ENCODE measurements at places on chromosomes 11 and 22. TPM values are rescaled to one million over a fixed set of nuclear protein-coding genes. Genes with fewer than 3 reads are reported as not detected.

TSG101 gene
- total RNA-seq = 80.5 TPM

C11orf86 gene
- total RNA-seq = not detected

KRTAP5-11 gene
- not detected for total RNA-seq

TIGD3 gene
- 0.56 TPM for total RNA-seq

PRR33 gene
- not detected for total RNA-seq

CRYBA4 gene
- total RNA-seq = not detected

CARD18 gene
- not detected for total RNA-seq

LINC01488 gene
- total RNA-seq = not detected

UVRAG gene
- total RNA-seq = 80.8 TPM

TRPM5 gene
- not detected for total RNA-seq

ANO1 gene
- total RNA-seq = 1.2 TPM

NLRP14 gene
- 0.18 TPM for total RNA-seq

CDC42BPG gene
- 2.6 TPM for total RNA-seq

SLC7A4 gene
- total RNA-seq = 0.95 TPM

KRTAP5-10 gene
- not detected for total RNA-seq

- peak; percentile 52 for DNase-seq
Observed at GRCh38 chr11:46673713-46674462, 26.5 kb downstream of the ARHGAP1 start.

DNA sequence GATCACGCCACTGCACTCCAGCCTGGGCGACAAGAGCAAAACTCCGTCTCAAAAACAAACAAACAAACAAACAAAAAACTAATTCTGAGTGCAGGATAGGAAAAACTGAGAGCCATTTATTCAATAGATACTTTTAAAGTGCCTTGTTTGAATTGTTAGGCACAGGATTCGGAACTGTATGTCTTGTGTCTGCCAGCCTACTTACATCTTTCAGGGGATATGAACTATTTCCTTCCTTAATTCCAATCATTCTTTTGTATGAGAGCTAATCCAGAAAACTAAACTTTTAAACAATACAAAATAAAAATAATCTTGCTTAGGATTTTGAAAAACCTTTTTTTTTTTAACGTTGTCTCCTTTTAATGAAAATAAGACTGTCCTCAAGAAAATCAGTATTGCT lies 12.6 kb downstream of the UVRAG start:
- no peak for DNase-seq

- DNase-seq = peak; percentile 77
Observed at GRCh38 chr22:29311464-29312217, 3.9 kb downstream of the RASL10A start.

- DNase-seq = no peak
Observed at GRCh38 chr22:45319324-45319685, 9.6 kb downstream of the FAM118A start.

GRCh38 chr11:133343951-133344350 lies 188.3 kb downstream of the OPCML start:
- no peak for DNase-seq

DNA sequence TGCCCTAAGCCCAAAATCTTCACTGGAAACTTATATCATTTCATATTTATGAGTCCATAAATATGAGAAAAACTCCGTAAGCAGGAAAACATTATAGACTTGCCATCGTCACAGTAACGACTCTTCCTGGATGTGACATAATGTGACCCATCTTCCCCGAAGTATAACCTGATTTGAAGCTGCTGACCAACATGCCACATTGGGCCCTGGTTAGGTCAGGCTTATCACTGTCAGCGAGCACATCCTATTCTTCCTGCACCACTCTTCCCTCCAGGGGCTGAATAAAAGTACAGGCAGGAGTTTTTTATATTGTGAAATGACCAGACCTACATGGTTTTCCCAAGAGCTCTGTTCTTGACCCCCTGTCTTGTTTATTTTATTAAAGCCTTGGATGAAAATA lies 12.1 kb upstream of the BLID start:
- no peak for DNase-seq

DNA sequence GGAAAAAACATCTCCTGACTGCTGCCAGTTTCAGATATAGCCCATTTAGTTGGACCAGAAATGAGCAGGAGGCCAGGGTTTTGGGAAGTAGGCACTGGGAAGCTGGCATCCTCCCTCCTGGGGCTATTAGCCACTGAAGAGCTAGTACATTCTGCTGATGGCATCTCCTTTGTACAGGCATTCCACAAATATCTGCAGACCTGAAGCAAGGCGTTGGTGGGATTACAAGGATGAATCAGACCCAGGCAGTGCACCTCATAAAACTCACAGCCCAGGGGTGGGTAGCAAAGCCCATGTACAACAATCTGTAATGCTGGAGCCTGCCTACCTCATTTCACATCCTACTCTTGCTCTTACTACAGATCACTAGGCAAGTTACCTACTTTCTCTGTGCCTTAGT lies 27.5 kb upstream of the POU2AF1 start:
- DNase-seq = no peak

DNA sequence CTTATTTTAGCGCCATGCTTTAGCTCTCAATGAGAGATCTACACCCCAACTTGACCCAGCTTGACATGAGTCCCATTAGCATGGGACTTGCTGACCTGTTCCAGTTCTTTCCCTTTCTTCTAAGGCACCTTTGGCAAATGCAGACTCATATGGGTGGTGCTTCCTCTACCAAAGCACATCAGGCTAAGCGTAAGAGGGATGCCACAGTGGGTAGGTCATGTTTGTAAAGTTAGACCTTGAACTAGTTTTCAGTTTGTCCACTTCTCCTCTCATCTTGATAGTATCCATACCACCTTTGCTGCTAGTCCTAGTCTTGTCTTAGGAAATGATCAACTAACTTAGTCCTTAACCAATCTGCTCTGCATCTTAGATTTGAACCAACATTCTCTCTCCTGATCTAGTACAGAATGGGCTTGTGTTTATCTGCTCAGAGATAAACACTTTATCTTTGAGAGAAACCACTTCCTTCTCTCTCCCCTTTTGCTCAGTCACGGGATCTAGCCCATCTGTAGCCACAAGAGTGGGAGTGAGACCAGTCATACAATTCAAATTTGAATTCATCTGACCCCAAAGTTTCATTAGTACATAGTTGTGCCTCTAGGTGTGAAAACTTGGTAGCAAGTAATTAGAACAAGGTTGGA lies 72.1 kb upstream of the CD44 start:
- no peak for DNase-seq

GRCh38 chr11:108818971-108819370 lies 154.1 kb downstream of the DDX10 start:
- no peak for DNase-seq

DNA sequence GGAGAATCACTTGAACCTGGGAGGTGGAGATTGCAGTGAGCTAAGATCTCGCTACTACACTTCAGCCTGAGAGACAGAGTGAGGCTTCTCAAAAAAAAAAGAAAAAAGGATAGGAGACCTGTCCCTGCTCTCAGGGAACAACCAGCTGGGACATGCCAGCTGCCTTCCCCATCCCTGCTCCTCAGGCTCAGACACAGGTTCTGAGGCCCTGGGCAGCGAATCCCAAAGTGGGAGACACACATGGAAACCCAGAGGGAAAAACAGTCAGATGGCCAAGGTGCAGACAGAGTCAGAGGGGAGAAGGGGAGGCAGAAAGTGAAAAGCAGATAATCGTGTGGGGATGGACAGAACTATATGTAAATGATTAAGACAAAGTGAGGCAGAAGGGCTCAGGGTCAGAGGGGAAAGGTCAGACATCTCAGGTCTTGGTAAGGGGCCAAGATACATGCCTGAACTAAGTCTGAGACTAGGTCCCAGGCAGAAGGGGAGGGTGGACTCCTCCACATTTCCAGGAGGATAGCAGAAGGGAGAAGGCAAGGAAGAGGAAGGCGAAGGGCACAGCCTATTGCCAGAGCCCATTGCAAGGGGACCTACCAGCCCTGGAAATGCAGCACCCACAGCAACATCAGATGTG lies 14.2 kb downstream of the STARD10 start:
- DNase-seq = no peak

- no peak for DNase-seq
Observed at GRCh38 chr22:40654522-40655167, 18.1 kb upstream of the MRTFA start.

- no peak for DNase-seq
Observed at GRCh38 chr11:10600570-10601248, 32.2 kb upstream of the LYVE1 start.

DNA sequence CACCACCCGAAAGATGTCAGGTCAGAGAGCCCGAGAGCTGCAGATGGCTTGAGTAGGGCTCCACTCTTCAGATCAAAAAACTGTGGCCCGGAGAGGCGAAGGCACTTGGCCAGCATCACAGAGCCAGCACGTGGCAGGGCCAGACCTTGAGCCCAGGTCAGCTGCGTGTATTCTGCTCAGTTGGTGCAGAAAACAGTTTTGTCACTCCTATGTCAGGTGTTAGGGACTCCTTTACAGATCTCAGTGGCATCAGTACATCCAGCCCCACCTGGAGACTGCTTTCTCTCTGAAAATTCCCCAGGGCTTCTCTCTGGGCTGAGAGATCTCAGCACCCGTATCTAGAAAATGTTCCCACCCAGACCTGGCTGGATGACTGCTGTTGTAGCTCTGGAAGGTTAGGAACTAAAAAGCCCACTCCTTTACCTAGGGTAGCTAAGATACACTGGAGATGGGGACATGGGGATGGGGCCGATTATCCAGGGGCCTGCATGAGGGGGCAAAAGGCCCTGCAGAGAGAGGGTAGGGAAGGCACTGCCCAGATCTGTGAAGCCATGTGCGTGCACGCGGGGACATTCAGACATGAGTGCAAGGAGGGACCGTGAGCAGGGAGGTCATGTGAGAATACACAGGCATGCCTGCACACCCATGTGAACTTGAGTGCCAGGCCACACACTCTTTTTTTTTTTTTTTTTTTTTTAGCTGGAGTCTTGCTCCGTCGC lies 3.4 kb downstream of the APOA1 start:
- peak; percentile 54 for DNase-seq

GRCh38 chr22:46004105-46004866 lies 27.3 kb upstream of the WNT7B start:
- peak; percentile 85 for DNase-seq

GRCh38 chr11:47889714-47890441 lies 41.7 kb upstream of the NUP160 start:
- DNase-seq = no peak

GRCh38 chr11:28727254-28727653 lies 619.1 kb downstream of the METTL15 start:
- DNase-seq = no peak

DNA sequence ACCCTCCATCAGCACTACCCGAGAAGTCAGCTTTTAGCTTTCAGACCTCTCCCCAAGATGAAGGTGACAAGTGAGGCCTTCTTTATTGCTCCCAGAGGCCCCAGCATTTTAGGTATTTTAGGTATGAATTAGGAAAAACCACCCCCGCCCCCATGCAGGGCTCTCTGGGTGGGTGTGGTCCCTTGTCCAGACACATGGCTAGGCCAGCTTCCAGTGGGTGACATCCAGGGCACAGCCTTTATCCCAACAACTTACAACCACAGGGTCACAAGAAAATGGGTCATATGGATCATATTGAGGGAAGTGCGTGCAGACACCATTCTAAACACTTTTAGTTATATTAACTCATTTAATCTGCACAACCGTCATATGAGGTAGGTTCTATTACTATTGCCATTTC lies 42.1 kb downstream of the RIBC2 start:
- no peak for DNase-seq

GRCh38 chr11:35414311-35414710 lies 5.0 kb downstream of the SLC1A2 start:
- DNase-seq = no peak

- DNase-seq = no peak
Observed at GRCh38 chr11:83971063-83971462, 684.9 kb upstream of the CCDC90B start.

- no peak for DNase-seq
Observed at GRCh38 chr11:86490582-86490981, 115.9 kb downstream of the CCDC81 start.

- DNase-seq = no peak
Observed at GRCh38 chr11:77729063-77729462, 91.5 kb downstream of the RSF1 start.

- no peak for DNase-seq
Observed at GRCh38 chr22:29641700-29642330, 38.4 kb downstream of the NF2 start.

DNA sequence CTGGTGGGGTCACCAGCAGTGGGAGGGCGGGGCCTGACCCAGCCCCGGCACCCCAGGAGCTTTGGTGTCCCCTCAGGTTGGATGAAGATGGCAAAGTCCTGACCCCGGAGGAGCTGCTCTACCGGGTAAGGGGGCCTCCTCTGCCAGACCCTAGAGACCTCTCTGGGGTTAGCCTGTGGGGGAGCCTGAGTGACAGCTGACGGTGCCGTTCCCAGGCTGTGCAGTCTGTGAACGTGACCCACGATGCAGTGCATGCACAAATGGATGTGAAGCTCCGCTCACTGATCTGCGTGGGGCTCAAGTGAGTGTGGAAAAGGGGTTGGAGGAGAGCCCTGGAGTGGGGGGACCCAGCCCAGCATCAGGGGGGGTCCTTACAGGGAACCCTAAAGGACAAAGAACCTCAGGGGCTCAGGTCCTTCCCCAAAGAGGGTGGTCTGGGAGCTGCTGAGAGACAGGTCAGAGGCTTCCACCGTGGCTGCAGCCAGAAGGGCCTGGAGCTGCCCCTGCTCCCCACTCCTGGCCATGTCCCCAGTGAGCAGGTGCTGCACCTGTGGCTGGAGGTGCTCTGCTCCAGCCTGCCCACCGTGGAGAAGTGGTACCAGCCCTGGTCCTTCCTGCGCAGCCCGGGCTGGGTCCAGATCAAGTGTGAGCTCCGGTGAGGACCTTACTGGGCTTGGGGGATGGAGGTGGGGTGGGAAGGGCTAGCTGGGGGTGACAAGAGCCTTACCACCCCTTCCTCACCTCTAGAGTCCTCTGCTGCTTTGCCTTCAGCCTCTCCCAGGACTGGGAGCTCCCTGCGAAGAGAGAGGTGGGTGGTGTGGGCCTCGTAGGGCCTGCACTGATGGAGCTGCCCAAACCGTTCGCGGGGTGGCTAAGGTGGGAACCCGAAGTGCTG lies 38.6 kb downstream of the SGSM3 start:
- no peak for DNase-seq

- peak; percentile 71 for DNase-seq
Observed at GRCh38 chr22:19118329-19118880, 3.8 kb downstream of the DGCR2 start.

Measured in spleen (tissue), 13 donors.